H7 (cell line): ENCODE measurements at places on chromosomes 11 and 22. TPM values are rescaled to one million over a fixed set of nuclear protein-coding genes. Genes with fewer than 3 reads are reported as not detected.

GRCh38 chr11:30608534-30608933 lies 22.4 kb upstream of the MPPED2 start:
- no peak for DNase-seq

DNA sequence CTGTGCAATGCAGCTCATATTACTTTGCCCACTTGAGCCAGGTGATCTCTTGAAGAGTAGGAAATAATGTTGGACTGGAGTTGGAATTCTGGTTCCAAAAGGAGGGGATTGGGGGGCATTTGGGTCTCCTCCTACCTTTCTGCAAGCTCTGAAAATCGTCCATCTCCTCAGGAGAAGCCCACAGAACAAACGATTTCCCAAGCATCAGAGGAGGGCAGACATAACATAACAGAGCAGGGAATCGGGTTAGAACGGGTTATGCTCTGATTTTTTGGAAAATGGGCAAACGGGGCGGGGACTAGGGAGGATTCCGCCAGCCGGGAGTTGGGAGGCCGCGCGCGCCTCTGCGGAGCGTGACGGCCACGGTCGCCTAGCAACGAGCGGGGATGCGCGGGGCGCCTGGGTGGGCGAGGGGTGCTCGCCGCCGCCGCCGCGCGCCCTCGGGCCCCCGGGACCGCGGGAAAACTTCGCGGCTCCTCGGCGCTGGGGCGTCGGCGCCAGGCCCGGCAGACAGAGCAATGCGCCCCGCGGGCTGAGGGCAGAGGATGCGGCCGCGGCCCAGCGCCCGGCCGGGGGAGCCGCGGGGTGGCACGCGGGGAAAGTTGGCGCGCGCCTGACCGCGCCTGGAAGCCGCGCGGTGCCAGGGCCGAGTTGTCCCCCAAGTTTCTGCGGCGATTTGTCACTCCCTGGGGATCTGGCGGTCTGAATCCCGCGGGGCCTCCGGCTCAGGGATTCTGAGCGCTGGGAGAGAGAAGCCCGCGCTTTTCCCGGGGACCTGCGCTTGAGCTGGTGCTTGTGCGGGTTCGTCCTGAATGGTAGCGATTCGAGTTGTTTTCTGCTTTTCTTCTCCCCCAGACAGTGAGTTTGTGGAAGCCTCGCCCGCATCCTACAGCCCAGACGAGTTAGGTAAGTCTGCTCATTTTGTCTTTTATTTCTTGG lies 27.8 kb upstream of the AMOTL1 start:
- peak; percentile 83 for DNase-seq

Gene CBX7
- 4.5 and 5.4 TPM in 2 replicates for total RNA-seq

DNA sequence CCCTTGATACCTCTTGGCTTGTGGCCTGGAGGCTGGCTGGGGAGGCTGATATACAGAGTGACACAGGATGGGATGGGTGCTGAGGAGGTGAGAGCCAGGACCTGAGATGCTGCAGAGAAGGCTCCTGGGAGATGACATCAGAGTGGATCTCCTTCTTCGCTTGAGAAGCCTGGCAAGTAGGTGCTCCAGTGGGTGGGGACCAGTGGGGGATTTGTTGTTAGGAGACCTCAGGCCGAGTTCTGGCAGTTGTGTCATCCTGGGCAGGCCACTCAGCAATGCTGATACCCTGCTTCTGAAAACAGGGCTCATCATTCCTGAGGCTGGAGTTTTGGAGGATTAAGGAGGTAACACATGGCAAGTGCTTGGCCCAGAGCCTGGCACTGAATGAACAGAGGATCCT lies 1.9 kb upstream of the NDUFV1 start:
- DNase-seq = no peak

Gene LIF
- 0.41 and 0.59 TPM in 2 replicates for total RNA-seq

Gene TH
- not detected in 2 replicates for total RNA-seq

Gene ZNF280B
- total RNA-seq = 2.9 and 3.7 TPM in 2 replicates

DNA sequence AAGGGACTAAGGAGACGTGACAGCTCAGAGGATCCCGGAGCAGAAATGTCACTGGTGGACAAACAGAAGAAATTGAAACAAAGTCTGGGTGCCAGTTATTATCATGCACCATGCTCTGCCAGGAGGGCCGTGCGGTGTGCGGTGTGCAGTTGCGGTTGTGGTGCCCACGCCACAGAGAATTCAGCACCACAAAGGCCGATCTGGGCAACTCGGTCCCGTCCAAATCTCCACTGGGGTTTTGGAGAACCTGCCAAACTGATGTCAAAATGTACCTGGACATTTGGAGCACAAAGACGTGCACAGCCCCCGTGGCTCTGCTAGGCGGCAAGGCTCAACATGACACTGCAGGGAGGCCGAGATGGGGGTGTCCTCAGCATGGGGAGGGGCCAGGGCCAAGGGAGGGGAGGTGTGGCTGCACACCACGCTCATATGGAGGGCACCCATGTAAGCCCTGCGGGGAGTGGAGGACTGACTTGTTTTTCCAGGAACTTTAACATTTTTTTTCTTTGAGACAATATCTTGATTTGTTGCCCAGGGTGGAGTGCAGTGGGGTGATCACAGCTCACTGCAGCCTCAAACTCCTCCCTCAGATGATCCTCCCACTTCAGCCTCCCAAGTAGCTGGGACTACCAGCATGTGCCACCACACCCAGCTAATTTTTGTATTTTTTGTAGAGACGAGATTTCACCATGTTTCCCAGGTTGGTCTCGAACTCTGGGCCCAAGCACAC lies 39.4 kb downstream of the GNB1L start:
- DNase-seq = peak; percentile 23

GRCh38 chr11:108432783-108433182 lies 34.5 kb downstream of the C11orf65 start:
- no peak for DNase-seq

- DNase-seq = no peak
Measured at GRCh38 chr11:13222285-13222684, 55.3 kb upstream of the BMAL1 start.

DNA sequence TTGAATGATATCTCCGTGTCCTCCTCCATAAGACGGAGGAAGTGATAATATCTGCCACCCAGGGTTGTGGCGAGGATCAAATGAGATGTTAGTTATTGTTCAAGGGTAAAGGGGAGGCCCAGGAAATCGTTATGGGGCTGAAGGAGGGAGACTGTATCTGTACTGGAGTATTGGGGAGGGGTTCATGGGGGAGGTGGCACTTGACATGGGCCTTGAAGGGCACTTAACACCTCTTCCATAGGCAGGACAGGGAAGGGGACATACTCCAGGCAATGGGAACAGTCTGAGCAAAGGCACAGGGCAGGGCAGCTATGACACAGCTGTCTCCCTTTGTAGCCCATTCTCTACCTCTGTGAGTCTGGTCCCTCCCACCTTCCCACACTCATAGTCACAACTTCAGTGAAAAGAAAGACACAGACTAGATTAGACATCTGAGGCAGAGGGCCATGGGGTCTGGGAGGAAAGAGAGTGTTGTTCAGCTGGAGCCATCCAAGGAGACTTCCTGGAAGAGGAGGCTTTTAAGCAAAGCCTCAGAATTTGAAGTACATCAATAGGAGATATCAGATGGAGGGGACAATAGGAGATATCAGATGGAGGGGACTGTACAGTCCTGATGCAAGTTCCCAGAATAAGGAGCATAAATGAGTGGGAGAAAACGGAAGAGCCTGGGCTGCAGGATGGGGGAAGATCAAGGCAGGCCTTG lies 15.8 kb upstream of the DGKZ start:
- no peak for DNase-seq

- DNase-seq = no peak
Measured at GRCh38 chr11:93564895-93565294, 21.7 kb upstream of the SMCO4 start.

DNA sequence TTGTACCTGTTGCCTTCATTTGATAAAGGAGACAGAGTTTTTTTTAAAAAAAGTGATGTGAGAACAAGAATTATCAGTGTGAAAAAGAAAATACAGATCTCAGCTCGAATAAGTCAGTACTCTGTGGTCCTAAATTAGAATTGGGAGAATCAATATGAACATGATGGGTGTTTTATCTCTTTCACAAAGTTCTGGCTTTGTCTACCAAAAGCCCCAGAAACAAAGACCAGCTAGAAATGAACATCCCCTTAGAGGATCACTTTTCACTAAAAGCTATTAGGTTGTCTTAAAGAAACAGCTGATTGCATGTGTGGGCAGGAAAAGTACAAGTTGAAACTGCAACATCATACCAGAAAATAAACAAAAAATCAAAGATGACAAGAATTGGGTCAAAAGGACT lies 8.4 kb upstream of the ST14 start:
- DNase-seq = no peak

GRCh38 chr22:50526834-50527801 lies 1.7 kb upstream of the SCO2 start:
- DNase-seq = peak; percentile 93

Gene ACRV1
- not detected in 2 replicates for total RNA-seq

DNA sequence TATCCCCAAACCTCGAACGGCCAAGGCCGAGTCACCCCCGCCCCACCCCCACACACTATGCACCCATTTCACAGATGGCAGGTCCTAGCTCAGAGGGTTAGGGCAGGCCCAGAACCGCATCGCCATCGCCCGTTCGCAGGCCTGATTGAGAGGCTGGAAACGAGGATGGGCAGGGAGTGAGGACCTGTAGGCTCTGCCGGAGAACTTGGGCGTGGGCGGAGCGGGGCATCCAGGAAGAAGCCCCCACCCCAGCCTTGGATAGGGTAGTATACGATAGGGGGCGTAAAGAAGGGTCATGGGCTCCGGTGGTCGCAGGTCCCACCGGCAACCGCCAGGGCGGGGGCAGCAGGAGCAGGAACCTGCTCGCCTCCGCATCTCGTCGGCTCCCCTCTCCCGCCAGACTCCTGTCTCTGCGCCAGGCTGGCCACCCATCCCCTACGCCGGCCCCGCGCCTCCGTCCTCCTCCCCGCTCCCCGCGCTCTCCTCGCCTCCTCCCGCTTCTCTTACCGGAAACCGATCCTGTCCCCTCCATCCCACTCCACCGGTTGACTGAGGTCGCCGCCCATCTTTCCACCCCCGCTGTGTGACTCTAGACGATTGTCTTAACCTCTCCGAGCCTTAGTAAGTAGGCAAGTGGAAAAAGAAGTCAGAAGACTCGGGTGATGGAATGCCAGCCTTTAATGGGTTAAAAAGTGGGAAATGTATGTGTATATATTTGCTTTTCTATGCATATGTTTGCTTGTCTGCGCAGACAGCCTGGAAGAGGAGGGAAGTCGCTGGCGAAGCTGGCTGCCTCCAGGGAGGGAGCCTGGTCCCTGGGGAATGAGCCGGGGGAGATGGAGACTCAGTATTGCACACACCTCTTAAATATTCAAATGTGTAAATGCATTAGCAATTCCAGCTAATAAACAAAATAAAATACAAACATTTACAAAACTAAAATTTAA lies 52.8 kb downstream of the CYTH4 start:
- peak; percentile 93 for DNase-seq

- DNase-seq = peak; percentile 60
Measured at GRCh38 chr22:50081426-50082196, 3.6 kb downstream of the MLC1 start.

DNA sequence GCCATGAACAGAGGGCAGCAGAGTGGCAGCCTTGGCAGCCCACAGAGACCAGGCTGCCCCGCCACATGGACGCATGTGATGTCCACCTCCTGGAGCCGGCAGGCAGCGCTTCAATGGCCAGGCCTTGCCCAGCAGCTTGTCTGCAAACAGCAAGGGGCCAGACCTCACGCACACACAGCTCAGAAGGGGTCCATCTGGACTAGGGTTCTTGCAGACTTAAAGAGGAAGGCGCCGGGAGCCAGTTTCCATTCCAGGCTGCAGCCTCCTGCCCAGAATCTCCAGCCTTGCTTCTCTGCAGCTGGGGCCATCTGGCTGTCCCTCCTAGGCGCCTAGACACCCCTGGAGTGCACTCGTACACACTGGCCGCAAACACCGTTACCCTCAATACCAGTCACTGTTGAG lies 91.9 kb upstream of the TMEM45B start:
- DNase-seq = no peak

- no peak for DNase-seq
Measured at GRCh38 chr11:79333355-79333754, 107.5 kb downstream of the TENM4 start.

GRCh38 chr11:126917531-126918204 lies 82.9 kb downstream of the KIRREL3 start:
- no peak for DNase-seq

GRCh38 chr22:40506762-40507161 lies 129.8 kb downstream of the MRTFA start:
- DNase-seq = no peak

DNA sequence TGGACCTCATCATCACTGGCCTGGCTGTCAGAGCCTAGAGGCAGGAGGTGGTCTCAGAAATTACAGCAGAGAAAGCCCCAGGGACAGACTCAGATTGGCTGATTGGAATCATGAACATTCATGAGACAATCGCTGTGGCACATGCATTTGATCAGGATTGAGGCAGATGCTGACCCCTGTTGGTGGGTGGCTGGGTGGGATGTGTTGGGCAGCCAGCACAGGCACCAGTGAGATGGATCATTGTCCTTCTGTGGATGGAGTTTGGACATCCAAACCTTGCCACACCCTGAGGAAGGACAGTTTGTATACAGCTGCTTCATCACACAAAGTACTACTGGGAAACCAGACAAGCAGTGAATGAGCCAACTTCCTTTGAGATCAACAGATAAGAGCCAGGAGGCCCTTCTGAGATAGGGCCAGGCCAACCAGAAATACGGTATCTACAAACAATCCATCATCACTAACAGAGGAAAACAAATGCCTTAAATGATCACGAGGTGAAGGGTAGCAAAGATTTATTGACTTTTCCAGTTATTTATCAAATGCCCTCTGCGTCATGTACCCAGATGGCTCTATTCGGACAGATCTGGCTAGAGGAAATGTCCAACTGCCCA lies 17.3 kb downstream of the COMMD9 start:
- DNase-seq = no peak

- DNase-seq = peak; percentile 93
Measured at GRCh38 chr22:36781656-36782627, 6.0 kb upstream of the IFT27 start.

- no peak for DNase-seq
Measured at GRCh38 chr11:92396133-92396532, 171.5 kb downstream of the FAT3 start.

Gene MRPL16
- total RNA-seq = 90.7 and 113 TPM in 2 replicates

DNA sequence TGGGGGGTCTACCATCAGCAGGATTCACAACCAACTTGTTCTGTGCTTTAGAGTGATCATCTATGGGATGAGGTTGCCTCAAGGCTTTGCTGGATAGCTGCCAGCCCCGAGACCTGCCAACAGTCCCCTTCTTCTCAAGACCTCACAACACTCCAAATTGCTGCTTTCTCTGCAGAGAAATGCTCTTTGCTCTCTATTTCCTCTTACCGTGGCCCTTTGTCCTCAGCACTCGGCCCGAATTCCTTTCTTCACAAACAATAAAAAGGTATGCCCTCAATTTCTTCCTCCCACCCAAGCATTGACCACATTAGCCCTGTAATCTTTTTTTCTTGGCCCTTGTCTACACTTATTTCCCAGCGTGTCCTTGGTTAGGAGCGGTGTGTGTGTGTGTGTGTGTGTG lies 147.4 kb upstream of the SNX19 start:
- DNase-seq = peak; percentile 28

- peak; percentile 45 for DNase-seq
Measured at GRCh38 chr11:72012897-72013721, 14.4 kb downstream of the IL18BP start.
